Stimulated activated memory B cell treated with anti-CD40 and anti-IgM and Interleukin-4, amounts not matched to agents 10 μg/mL and 1 μg/mL and 100 μg/mL, for 72 hours (primary cell): ENCODE measurements at places on chromosomes 16 and 17.

GRCh38 chr17:77331301-77331864, 190.6 kb downstream of the SEC14L1 start:
- peaks cover 1% of the 10 kb centered on the region for H3K36me3 ChIP-seq
- peak overlapping the region; percentile 73 for H3K4me3 ChIP-seq
- no peaks in the 10 kb centered on the region for H3K27me3 ChIP-seq
- ATAC-seq: peak; percentile 93

DNA sequence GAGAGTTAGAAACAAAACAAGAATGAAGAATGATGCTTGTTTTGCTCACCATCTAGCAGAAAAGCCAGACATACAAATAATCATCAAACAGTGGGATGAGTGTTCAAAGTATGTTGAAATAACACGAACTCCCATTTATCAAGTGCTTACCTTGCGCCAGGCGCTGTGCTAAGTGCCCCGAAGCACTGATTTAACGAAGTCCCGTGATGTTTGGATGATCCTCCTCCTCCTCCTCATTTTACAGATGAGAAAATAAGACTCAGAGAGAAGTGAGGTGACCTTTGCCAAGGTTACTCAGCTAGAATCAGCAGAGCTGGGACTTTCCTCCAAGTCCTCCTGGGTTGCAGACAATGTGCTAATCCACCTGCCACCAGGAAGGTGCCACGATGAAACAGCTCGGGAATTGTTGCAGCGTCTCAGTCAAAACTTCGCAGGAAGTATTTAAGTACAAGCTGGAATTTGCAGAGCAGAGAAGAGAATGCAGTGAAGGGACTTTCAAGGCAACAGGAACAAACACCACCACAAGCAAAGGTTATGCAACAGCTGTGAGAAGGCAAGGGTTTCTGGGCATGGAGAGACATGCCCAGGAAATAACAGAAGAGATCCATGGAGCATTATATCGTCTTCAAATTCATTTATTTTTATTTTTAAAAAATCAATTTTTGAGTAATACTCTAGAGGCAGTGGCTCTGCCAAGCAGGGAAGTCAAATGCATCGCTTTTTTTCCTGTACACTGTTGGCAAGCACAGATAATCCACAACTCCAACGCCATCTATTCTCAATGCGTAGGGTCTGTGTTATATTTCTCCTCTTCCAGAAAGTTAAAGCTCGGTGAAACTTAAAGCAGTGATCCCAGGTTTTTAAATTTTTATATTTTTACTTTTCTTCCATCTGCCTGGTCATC, 11.1 kb downstream of the PRCD start:
- H3K36me3 ChIP-seq: no peaks in the 10 kb centered on the region
- H3K27me3 ChIP-seq: no peaks in the 10 kb centered on the region
- peak overlapping the region; percentile 32 for H3K4me3 ChIP-seq
- H3K4me1 ChIP-seq: peaks cover 6% of the 10 kb centered on the region

DNA sequence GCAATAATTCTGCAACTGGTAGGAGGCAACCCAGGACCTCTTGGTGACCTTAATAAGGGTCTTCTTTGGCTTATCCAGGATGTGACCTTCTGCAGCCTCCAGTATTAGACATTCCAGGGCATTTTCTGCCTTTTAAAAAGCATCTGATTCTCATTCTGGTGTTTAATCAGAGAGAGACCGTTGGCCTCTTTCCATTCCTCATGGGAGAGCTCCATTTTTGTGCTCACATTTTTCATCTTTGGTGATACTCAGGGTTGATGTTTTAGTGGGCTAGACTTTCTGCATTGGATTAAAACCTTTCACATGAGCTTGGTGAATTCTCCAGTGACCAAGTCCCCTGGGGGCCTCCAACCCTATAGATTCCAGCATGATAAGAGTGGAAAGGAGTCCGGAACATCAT, 150.2 kb upstream of the CACNG5 start:
- H3K36me3 ChIP-seq: no peaks in the 10 kb centered on the region
- ATAC-seq: no peak
- H3K27ac ChIP-seq: no peak overlapping the region
- no peak overlapping the region for H3K4me3 ChIP-seq

DNA sequence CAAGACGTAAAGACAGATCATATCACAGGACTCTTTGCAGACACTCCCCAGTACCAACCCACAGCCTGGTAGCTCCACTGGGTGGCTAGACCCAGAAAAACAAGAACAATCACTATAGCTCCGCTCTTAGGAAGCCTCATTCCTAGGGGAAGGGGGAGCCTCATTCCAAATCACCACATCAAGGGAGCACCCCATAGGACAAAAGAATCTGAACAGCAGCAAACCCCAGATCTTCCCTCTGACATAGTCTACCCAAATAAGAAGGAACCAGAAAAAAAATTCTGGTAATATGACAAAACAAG, 237.8 kb downstream of the CEP112 start:
- no peaks in the 10 kb centered on the region for H3K27me3 ChIP-seq
- no peak overlapping the region for H3K27ac ChIP-seq
- H3K4me1 ChIP-seq: no peaks in the 10 kb centered on the region
- H3K4me3 ChIP-seq: no peak overlapping the region
- H3K36me3 ChIP-seq: no peaks in the 10 kb centered on the region

DNA sequence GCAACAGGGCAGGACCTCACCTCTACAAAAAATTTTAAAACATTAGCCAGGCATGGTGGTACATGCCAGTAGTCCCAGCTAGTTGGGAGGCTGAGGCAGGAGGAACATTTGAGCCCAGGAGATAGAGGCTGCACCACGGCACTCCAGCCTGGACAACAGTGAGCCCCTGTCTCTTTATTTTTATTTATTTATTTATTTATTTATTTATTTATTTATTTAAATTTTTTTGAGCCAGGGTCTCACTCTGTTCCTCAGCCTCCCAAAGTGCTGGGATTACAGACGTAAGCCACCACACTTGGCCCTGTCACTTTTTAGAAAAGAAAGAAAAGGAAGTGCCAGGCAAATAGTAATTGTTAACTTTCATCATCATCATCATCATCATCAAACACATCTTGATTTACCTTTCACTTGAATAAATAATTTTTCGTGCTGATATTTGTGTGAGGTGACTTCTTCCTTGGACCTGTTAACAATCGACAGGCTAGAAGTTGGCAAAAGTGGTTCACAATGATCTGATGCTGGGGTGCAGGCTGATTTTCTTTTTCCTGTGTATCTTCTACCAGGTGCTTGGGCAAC, 6.6 kb downstream of the PALB2 start:
- no peak overlapping the region for H3K27ac ChIP-seq
- H3K4me1 ChIP-seq: peaks cover 19% of the 10 kb centered on the region
- peaks cover 41% of the 10 kb centered on the region for H3K36me3 ChIP-seq
- no peaks in the 10 kb centered on the region for H3K27me3 ChIP-seq
- no peak for ATAC-seq

DNA sequence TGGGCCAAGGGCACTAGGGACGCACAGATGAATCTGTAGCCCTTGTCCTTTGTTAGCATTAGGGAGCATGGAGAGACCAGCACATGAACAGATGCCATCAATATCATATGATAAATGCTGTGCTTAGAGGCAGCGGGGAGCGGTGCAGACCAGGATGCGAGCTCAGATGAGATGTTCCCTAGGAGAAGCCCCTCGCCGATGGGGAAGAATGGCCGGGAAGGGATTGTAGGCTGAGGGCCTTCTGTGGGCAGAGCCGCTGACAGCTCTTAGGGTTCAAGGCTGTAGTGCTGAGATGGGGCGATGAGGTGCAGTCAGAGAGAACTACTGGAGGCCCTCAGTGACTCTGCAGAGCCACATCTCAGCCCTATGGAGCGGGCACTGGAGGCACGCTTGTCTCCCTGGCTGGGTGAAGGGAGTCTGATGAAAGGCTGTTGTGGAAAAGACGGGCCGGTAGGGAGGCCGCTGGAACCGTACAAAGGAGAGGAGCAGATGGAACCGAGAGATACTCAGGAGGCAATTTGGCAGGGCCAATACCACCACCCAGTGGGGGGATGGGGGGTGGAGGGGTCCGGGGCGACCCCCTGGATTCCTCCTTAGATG, 66.3 kb upstream of the ENDOV start:
- H3K36me3 ChIP-seq: peaks cover 91% of the 10 kb centered on the region
- ATAC-seq: no peak
- no peaks in the 10 kb centered on the region for H3K27me3 ChIP-seq
- no peak overlapping the region for H3K4me3 ChIP-seq
- peaks cover 12% of the 10 kb centered on the region for H3K4me1 ChIP-seq
- no peak overlapping the region for H3K27ac ChIP-seq

GRCh38 chr16:88921591-88921990, 55.1 kb upstream of the PABPN1L start:
- H3K36me3 ChIP-seq: peaks cover 11% of the 10 kb centered on the region
- peak overlapping the region; percentile 23 for H3K4me3 ChIP-seq
- no peaks in the 10 kb centered on the region for H3K27me3 ChIP-seq

DNA sequence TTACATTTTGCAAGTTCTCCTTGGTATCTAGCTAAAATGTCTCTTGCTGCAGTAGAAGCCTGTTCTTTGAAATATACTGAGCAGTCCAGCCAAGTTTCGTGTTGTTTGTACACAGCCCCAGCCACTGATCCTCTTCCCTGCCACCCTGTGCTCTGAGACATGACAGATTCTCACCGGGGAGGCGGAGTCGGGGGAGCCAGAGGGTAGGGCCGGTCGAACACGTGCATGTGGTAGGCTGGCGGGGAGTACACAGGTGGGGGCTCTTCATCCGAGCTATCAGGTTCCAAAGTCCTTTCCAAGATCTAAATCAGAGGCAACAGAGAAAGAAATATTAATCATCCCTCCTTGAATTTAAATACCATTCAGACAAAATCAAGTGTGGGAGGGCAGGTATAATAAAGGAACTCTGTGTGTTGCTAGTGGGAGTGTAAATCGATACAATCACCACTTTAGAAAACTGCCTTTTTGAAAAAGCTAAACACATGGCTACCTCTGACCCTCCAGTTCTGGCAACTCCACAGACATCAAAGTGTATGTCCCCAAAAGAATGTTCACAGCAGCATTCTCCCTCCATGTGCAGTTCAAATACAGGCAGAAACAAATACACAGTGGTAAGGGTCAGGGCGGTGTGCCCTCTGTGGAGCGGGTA, 29.7 kb upstream of the MRPS23 start:
- no peak overlapping the region for H3K4me3 ChIP-seq
- H3K27ac ChIP-seq: no peak overlapping the region
- ATAC-seq: no peak
- H3K27me3 ChIP-seq: peaks cover 50% of the 10 kb centered on the region
- H3K4me1 ChIP-seq: peaks cover 9% of the 10 kb centered on the region

DNA sequence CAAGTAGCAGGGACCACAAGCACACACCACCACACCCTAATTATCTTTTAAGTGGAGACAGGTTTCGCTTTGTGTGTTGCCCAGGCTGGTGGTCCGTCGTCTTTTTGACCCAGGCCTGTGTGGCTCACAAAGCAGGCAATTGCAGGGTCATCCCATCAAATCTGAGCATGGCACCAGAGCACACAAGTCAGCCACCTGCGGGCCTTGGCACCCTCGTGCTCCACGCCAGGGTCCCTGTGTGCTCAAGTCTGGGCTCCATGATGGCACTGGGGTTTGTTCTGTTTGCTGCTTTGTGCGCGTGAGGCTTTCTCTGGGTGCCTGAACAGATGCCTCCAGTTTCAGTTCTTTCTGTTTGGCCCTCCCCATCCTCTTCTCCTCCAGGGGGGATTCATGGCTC, 2.4 kb upstream of the CAPN15 start:
- H3K4me1 ChIP-seq: peaks cover 56% of the 10 kb centered on the region
- peak overlapping the region; percentile 83 for H3K4me3 ChIP-seq
- ATAC-seq: no peak
- H3K36me3 ChIP-seq: peaks cover 5% of the 10 kb centered on the region
- peak overlapping the region; percentile 95 for H3K27ac ChIP-seq
- H3K27me3 ChIP-seq: no peaks in the 10 kb centered on the region

GRCh38 chr16:23914946-23915530, 79.3 kb downstream of the PRKCB start:
- H3K4me3 ChIP-seq: no peak overlapping the region
- peak; percentile 35 for ATAC-seq
- H3K27ac ChIP-seq: peak overlapping the region; percentile 70
- H3K4me1 ChIP-seq: peaks cover 71% of the 10 kb centered on the region
- peaks cover 39% of the 10 kb centered on the region for H3K36me3 ChIP-seq

- peaks cover 36% of the 10 kb centered on the region for H3K4me1 ChIP-seq
- no peak overlapping the region for H3K4me3 ChIP-seq
- ATAC-seq: no peak
- H3K36me3 ChIP-seq: peaks cover 29% of the 10 kb centered on the region
Observed at GRCh38 chr17:35057332-35057915, 6.1 kb downstream of the RFFL start.

DNA sequence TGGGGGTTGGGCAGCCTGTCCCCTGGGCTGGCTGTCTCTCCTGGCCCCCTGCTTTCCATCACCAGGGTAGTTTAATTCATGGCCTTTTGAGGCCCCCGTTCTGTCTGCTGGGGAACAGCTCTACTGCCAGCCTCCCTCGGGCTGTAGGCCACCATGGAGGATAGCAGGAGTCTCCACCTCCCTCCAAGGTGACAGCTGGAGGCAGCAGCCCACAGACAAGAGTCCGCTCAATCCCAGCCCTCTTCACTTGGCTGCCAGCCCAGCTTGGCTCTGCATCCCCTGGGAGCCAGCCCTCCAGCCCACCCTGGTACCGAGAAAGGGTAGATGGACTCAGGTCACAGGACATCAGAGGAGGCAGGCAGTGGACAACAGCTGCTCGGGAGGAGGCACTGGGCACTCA, 194.6 kb upstream of the SDK2 start:
- no peak overlapping the region for H3K4me3 ChIP-seq
- no peaks in the 10 kb centered on the region for H3K4me1 ChIP-seq
- ATAC-seq: no peak
- H3K36me3 ChIP-seq: peaks cover 4% of the 10 kb centered on the region
- H3K27ac ChIP-seq: no peak overlapping the region

GRCh38 chr16:11561454-11561805, 25.3 kb downstream of the LITAF start:
- H3K4me1 ChIP-seq: peaks cover 58% of the 10 kb centered on the region
- H3K36me3 ChIP-seq: peaks cover 47% of the 10 kb centered on the region
- no peaks in the 10 kb centered on the region for H3K27me3 ChIP-seq
- no peak overlapping the region for H3K27ac ChIP-seq
- H3K4me3 ChIP-seq: no peak overlapping the region
- ATAC-seq: no peak

DNA sequence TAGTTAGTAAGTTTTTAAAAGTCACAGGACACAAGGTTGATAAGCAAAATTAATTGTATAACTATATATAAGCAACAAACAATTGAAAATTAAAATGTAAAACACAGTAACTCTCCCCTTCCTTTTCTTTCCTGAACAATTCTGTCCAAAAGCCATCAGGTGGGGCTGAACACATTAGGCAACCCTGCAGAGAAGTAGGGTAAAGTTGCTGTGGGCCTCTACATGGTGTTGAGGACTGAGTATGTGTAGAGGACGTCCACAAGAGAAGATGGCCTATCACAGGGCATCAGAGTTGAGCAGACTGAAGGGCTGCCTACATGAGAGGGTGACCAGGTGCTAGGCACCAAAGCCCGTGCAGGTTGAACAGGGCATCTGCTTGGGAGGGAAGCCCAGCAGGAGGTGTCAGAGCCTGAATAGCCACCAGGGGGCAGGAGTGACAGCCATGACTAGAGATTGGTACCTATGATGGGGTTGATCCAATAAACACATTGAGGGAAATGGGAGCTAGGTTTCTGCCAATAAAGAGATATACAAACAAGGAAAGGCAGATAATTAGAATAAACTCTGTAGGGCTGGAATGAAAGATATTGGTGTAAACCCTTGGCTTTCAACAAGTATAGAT, 415.1 kb downstream of the NPIPA8 start:
- H3K4me3 ChIP-seq: no peak overlapping the region
- H3K27ac ChIP-seq: no peak overlapping the region
- ATAC-seq: peak; percentile 80

- H3K36me3 ChIP-seq: peaks cover 69% of the 10 kb centered on the region
- ATAC-seq: no peak
- H3K4me1 ChIP-seq: peaks cover 43% of the 10 kb centered on the region
Observed at GRCh38 chr17:58089111-58089510, 5.9 kb downstream of the DYNLL2 start.

GRCh38 chr17:43427362-43428043, 28.7 kb downstream of the ARL4D start:
- H3K4me1 ChIP-seq: peaks cover 8% of the 10 kb centered on the region
- no peak overlapping the region for H3K4me3 ChIP-seq
- no peak overlapping the region for H3K27ac ChIP-seq
